ENCODE measurements at places on chromosomes 13 and 19. TPM values are rescaled to one million over a fixed set of nuclear protein-coding genes. Genes with fewer than 3 reads are reported as not detected.

S1PR5 gene
- 1.1 TPM for total RNA-seq

ZNF808 gene
- total RNA-seq = 32.4 TPM

TPM4 gene
- total RNA-seq = 230 TPM

KLHL26 gene
- 10.3 TPM for total RNA-seq

SHANK1 gene
- total RNA-seq = 0.25 TPM

COMP gene
- total RNA-seq = not detected

GIPC1 gene
- 17.3 TPM for total RNA-seq

RNF113B gene
- not detected for total RNA-seq

MTUS2 gene
- not detected for total RNA-seq

YJEFN3 gene
- total RNA-seq = 7.4 TPM

MBD3L3 gene
- not detected for total RNA-seq

ZNF709 gene
- 1.6 TPM for total RNA-seq

DACT3 gene
- 5.8 TPM for total RNA-seq

GJB6 gene
- 2.3 TPM for total RNA-seq

PPP1R13L gene
- total RNA-seq = 4.6 TPM

TUBA3C gene
- not detected for total RNA-seq

FCER2 gene
- total RNA-seq = 3.0 TPM

FFAR2 gene
- not detected for total RNA-seq

All from activated CD8-positive, alpha-beta T cell treated with anti-CD3 and anti-CD28 coated beads for 36 hours (primary cell).